Kidney tubule cell (primary cell): ENCODE measurements at places on chromosomes 4 and X.
A peak's percentile ranks its signal among the peaks of the same experiment; 100 is the strongest.

GRCh38 chr4:147736458-147736857 lies 4.6 kb downstream of the ARHGAP10 start:
- peak; percentile 83 for DNase-seq

DNA sequence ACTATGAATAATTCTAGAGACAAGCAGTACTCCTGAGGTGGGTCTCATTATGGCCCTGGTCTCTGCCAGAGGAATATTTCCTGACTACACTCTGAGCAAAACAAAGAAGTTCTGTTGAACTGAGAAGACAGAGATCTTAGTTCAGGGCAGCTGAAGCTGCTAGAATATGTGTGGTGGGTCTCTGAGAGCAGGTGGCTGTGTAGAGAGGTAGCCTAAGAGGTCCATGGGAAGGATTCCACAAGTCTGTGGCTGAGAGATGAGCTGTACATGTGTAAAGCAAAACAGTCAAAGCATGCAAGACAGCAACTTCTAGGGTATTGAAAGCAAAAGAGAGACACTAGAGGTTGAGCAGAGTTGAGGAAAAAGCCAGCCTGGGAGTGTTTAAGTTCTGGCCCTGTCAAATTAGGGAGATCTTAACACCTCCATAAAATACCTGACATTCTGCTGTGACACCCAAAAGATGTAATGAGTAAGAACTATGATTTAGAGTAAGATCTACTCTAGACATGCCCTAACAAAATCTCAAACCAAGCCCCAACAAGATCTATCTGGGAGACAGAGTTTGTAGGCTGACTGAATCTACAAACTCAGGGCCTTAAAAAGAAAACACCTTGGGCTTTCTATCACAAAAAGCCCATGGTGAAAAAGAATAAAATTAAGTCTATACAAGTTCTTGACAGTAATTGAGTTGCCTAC lies 274.4 kb downstream of the BANK1 start:
- DNase-seq: no peak

DNA sequence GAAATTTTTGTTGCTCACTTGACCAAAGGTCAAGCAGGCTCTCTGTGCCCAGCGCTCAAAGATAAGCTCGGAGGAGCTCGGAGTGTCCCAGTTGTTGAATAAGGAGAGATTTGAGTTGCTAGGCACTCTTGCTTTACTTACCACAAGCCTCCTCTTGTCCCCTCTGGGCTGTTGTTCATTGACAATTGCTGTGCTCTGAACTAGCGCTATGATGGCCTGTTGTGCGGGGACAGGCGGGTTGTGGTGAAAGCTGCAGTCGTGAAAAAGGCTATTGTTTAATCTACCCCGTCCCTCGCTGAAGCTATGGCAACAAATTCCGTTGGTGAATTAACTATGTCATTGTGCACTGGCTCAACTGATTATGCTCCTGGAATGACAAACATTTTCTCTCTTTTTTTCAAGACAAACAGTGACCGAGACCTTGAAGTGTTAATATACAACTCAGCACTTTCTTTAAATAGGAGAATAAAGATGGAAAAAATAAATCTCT lies 21.0 kb upstream of the POLA1 start:
- no peak for DNase-seq

DNA sequence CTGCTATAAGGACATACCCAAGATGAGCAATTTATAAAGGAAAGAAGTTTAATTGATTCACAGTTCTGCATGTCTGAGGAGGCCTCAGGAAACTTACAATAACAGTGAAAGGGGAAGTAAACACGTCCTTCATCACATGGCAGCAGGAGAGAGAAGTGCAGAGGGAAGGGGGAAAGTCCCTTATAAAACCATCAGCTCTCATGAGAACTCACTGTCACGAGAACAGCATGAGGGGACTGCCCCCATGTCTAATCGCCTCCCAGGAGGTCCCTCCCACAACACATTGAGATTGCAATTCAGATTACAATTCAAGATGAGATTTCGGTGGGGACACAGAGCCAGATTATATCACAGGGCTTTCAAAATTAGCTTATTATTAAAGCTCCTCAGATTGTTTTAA lies 209.5 kb upstream of the PPP3CA start:
- no peak for DNase-seq

GRCh38 chrX:118978451-118978850 lies 4.0 kb downstream of the LONRF3 start:
- DNase-seq: peak; percentile 14

GRCh38 chr4:40621229-40621591 lies 8.5 kb downstream of the RBM47 start:
- no peak for DNase-seq

- no peak for DNase-seq
Measured at GRCh38 chr4:17939054-17939453, 82.5 kb downstream of the LCORL start.

DNA sequence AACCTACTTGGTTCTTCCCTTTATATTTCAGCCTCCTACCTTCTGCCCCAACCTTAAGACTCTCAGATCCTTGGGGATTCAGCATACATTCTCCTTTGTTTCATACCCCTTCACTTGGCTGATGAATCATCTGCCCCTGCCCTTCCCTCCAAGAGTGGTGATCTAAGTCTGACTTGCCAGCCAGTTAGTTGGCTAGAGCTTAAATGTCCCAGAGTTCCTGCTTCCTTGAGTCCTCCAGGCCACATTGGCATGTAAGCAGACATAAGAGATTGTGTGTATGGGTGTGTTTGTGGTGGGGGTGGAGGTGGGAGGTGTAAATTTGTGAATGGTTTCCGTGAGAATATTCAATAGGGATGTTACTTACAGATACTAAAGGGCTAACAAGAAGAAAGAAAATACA lies 3.7 kb upstream of the TEX13D start:
- peak; percentile 76 for DNase-seq

DNA sequence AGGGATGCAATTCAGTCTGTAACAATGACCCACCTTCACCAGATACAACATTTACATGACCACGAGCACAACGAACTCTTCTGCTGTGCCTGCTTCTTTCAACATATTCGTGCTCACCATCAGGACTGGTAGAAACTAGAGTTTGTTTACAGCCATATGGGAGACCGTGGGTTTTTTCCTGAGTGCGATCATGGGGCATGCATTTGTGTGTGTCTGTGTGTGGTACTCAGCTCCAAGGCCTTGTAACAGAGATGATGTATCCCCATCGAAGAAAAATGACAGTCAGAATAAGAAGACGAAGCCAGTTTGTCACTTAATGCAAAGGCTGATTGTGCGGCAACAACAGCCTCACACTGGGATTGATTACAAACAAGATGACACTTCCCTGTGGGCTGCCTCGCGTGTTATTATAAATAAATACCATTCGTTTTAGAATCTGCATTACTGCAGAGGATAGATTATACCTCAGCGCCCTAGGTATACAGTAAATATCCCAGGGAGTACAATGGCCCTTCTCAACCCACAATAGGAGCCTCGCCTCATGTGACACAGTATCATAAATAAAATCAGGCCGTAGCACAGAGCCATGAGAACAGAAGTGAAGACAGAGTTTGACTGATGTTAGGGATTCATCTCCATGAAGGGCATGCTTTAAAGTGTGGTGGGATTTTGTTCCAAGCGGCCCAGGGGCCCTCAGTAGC lies 97.3 kb upstream of the NOCT start:
- DNase-seq: no peak

- DNase-seq: no peak
Measured at GRCh38 chr4:137015426-137016409, 516.6 kb downstream of the PCDH18 start.

DNA sequence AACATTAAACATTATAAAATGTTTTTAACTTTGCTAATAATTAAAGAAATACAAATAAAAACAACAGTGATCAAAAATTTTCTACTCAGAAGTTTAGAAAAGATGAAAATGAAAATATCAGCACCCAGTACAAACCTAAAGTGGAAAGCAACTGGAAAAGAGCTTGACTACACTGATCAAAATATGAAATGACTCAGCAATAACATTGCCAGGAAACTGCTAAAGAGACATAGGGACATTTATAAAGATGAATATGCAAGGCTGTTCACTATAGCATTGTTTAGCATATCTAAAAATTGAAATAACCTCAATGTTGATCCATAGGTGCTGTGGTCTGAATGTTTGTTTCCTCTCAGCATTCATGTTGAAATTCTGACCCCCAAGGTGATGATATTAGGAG lies 88.5 kb upstream of the NOCT start:
- no peak for DNase-seq

DNA sequence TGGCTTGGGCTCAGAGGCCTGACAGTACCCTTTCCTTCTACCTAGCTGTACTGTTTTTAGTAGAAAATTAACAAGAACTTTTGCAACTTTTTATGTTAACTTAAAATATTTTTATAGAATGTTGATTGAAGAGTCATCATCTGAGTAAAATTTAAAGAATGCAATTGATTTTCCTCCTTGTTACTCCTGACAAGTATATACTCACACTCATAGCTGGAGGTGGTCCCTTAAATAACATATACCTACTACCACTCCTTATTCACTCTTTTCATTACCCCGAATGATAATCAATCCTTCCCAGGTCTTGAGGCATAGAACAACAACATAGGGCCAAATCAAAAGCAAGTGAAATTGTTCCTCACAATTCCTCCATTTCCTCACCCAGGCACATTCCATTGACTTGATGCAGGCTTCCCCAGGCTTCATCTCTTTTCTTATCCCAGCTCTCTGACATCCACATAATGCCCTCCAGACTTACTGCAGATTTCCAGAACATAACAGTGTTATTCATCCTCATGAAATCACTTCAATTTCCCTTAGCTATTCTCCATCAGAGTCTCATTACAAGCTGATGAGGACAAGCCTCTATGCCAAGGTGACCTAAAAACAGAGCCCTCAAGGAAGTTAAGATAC lies 73.2 kb upstream of the ANXA10 start:
- no peak for DNase-seq

- no peak for DNase-seq
Measured at GRCh38 chr4:78661921-78662521, 110.5 kb downstream of the ANXA3 start.

GRCh38 chr4:178612733-178613132 lies 1170.5 kb upstream of the AGA start:
- no peak for DNase-seq

DNA sequence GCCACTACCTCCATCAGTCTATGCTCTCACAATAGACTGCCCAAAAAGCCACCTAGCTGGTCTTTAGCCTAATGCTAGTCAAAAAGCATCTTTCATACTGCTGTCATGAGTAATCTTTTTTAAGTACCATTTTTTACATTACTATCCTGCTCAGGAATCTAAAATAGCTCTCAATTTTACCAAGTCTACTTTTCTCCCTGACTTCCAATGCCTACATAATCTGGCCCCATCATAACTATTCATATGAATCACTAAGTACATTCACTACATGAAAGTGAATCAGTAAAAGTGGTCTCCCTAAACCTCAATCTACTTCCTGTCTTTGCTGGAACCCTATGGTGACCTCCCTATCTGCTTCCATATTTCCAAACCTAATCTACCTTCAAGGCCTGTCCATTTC lies 105.9 kb downstream of the THOC2 start:
- DNase-seq: peak; percentile 71

GRCh38 chrX:42714981-42715700 lies 62.8 kb downstream of the PPP1R2C start:
- DNase-seq: peak; percentile 75

DNA sequence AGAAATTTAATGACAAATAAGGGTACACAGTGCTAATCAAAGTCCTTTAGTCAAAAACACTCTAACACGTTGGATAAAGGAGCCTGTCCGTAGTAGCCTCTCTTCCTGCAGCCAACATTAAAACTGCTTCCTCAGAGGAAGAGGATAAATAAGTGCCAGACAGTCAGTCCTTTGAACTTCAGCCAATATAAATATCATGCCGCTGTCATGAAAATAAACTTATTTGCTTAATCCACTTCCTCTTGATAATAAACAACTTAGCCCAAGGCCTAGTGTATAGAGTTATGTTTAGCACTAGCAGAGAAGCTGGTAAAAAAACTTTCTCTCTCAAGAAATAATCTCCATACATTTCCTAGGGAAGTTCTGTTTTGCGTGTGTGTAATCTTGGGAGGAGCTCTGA lies 196.7 kb downstream of the HS3ST1 start:
- DNase-seq: no peak

GRCh38 chr4:113623274-113623894 lies 138.2 kb downstream of the CAMK2D start:
- no peak for DNase-seq

DNA sequence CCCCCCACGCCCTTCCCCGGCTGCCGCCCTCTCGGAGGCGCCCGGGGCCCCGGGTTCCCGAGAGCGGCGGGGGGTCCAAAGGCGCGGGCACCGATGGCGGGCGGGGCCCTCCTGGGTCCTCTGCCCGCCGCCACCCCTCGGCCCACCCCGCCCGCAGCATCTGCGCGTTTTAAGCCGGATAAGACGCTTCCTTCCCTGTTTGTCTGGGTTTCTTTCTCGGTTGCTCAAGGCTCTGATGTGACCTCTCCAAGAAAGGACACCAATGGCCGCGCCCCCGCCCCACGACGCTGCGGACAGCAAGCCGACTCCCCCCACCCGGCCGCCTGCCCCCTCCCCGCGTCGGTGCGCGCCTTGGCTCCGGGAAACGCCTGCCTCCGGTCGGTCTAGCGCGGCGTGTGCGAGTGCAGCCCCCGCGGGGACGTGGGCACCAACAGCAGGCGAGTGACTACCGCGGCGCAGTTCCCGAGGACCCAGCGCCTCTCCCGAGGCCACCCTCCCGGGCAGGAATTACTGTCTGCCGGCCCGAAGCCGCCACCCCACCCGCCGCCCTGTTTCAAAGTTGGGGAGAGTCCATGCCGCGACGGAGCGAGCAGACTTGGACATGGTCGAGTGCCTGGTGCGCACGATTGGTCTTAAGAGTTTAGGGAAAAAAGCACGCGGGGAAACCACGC lies 21.1 kb upstream of the HMX1 start:
- no peak for DNase-seq

GRCh38 chr4:103403619-103404018 lies 205.5 kb upstream of the CENPE start:
- DNase-seq: no peak

GRCh38 chrX:145953628-145954027 lies 136.0 kb downstream of the SLITRK2 start:
- no peak for DNase-seq

DNA sequence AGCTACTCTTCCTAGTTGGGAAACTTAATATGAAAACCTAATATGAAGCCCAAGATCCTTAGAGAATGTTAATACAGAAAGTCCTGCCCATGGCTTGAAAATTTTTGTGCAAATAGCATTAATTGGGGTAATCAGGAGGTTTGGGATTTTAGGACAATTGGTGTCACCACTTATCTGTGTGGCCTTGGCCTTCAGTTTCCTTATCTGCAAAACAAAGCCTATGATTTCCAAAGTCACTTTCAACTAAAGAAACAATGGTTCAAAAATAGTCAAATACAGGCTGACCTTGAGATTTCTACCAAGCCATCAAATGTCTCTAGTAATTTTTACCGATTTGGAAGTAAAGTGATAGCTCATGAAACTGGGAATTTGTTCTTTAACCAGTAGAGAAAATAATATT lies 40.2 kb upstream of the FAM9C start:
- DNase-seq: no peak

DNA sequence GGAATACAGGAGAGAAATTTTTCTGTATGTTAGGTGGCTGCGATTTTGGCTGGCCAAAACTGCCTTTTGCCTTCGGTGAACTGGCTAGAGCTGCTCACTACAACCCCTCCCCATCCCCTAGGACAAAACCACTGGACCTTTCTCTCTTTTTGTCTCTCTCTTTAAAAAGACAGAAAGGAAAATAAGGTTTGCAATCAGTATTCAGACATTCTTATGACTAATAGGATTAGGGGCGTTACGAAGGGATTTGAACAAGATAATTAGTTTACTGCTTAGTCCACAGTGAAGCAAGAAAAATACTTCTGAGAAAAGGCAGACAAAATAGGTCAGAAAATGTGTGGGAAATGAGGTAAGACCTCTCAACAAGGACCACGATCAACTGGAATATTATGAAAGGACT lies 180.4 kb downstream of the SLIT2 start:
- no peak for DNase-seq
